Ovary (tissue), 10 donors: ENCODE measurements at places on chromosomes 5 and 9. TPM values are rescaled to one million over a fixed set of nuclear protein-coding genes. Genes with fewer than 3 reads are reported as not detected.

The DNAJA1 gene
- total RNA-seq = 112 TPM

The RNF180 gene
- 21.7 TPM for total RNA-seq

The SLC6A19 gene
- total RNA-seq = not detected

The EQTN gene
- total RNA-seq = 2.2 TPM

The FPGS gene
- total RNA-seq = 209 TPM

The CEMIP2 gene
- total RNA-seq = 10.7 TPM

The BNC2 gene
- total RNA-seq = 232 TPM

The FOXD4L4 gene
- not detected for total RNA-seq

The ANKRD31 gene
- total RNA-seq = 0.40 TPM

The PRUNE2 gene
- 11.2 TPM for total RNA-seq

The FST gene
- total RNA-seq = 3.5 TPM

DNA sequence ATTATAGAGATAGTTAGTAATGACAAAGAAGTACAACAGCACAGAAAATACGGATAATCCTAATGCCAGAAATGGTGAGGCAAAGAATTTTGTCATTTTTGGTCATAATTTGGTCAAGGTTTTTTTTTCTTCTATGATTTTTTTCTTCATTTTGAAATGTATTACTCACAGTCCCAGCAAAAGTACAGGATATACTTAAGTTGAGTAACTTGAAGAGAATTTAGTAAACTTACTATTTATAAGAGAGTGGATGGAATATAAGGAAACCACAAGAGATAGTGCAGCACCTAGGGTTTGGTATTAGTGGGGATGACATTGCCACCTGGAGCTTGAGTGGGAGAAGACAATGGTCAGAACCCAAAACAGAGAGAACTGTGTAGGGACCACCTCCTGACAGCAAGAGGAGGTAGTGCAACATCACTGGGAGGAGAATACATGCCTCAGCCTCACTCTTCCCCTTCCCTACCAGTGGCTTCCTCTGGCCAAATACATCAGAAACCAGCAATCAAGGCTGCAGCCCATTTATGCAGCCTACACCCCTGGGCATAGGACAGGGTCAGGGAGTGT is 434.5 kb upstream of the TRPC7 start:
- H3K4me3 ChIP-seq = no peak overlapping the region
- H3K27ac ChIP-seq = no peak overlapping the region
- no peaks in the 10 kb centered on the region for H3K27me3 ChIP-seq
- H3K36me3 ChIP-seq = no peaks in the 10 kb centered on the region
- no peak for DNase-seq

DNA sequence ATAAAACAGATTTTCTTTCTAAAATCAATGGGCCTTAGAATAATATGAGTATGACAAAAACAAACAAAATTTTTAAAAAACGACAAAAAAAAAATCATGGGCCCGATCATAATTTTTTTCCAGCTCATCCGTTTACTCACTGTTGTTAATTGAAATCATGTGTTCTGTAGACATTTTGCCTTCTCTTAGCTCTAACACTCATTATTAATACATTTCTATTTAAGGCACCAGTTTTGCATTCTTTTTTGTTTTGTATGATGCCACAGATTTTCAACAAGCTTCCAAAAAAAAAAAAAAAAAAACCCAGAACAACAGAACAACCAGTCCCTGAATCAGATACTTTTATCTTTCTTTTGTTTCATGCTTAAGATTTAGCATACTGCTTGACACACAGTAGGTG is 86.4 kb downstream of the PRLR start:
- H3K36me3 ChIP-seq = no peaks in the 10 kb centered on the region
- no peak overlapping the region for H3K27ac ChIP-seq
- H3K4me1 ChIP-seq = no peaks in the 10 kb centered on the region
- H3K4me3 ChIP-seq = no peak overlapping the region

DNA sequence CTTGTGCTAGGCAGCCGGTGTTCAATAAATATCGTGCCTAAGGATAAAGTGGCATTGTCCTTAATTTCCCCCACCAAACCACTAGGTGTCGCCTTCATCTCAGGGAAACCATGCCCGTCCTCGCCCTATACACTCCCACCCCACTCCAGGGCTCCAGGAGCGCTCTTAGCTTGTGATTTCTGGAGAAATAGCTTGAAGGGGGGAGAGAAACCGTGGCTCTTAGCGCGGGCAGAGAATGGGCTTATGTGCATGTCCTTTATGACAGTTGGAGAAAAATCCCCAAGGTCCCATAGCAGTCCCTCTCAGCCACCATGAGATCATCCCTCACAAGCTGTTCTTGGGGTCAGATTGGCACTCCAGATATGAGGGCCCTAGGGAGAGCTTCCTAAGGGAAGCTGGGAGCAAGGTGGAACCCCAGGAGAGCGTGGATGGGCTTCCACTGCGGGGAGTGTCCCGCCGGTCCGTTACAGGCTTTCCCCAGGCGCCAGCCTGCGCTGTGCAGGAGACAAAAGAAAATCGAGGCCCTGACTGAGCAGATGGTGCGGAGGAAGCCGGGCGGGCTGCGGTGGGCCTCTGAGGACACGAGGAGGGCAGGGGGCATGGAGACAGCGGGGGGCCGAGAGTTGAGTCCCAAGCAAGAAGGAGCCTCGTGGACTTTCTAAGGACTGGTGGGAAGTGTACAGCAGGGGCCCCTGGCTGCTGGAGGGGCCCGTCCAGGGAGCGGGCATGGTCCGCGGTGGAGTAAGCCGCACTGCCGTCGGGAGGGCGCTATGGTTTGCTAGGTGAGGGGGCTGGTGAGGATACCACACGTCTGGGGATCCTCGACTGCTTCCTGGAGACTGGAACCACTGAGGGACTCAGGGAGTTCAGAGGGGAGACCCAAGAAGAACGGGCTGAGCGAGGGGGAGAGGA is 750 bp upstream of the NPR2 start:
- DNase-seq = peak; percentile 81
- H3K27ac ChIP-seq = no peak overlapping the region
- no peaks in the 10 kb centered on the region for H3K36me3 ChIP-seq
- no peaks in the 10 kb centered on the region for H3K27me3 ChIP-seq
- peak overlapping the region; percentile 33 for H3K4me3 ChIP-seq

GRCh38 chr9:81318571-81318970 is 370.8 kb downstream of the TLE1 start:
- DNase-seq = no peak
- no peaks in the 10 kb centered on the region for H3K4me1 ChIP-seq
- H3K27me3 ChIP-seq = no peaks in the 10 kb centered on the region
- no peak overlapping the region for H3K4me3 ChIP-seq

- H3K27ac ChIP-seq = no peak overlapping the region
- H3K27me3 ChIP-seq = no peaks in the 10 kb centered on the region
- H3K4me1 ChIP-seq = no peaks in the 10 kb centered on the region
- H3K4me3 ChIP-seq = no peak overlapping the region
Measured at GRCh38 chr5:37740331-37741066, 99.3 kb downstream of the GDNF start.

- no peak for DNase-seq
- H3K4me1 ChIP-seq = no peaks in the 10 kb centered on the region
- H3K27ac ChIP-seq = no peak overlapping the region
Measured at GRCh38 chr9:32350682-32351081, 33.8 kb upstream of the ACO1 start.

GRCh38 chr5:170372971-170373370 is 16.2 kb downstream of the KCNMB1 start:
- H3K27me3 ChIP-seq = no peaks in the 10 kb centered on the region
- H3K27ac ChIP-seq = no peak overlapping the region
- DNase-seq = no peak
- H3K4me3 ChIP-seq = no peak overlapping the region

GRCh38 chr5:167664222-167664804 is 627.1 kb upstream of the WWC1 start:
- no peaks in the 10 kb centered on the region for H3K4me1 ChIP-seq
- H3K27ac ChIP-seq = no peak overlapping the region
- H3K4me3 ChIP-seq = no peak overlapping the region

- H3K27me3 ChIP-seq = no peaks in the 10 kb centered on the region
- no peak overlapping the region for H3K27ac ChIP-seq
- no peaks in the 10 kb centered on the region for H3K4me1 ChIP-seq
- no peak overlapping the region for H3K4me3 ChIP-seq
- no peak for DNase-seq
- no peaks in the 10 kb centered on the region for H3K36me3 ChIP-seq
Measured at GRCh38 chr9:79329861-79330260, 241.9 kb upstream of the TLE4 start.

- no peaks in the 10 kb centered on the region for H3K4me1 ChIP-seq
- no peak for DNase-seq
- H3K27me3 ChIP-seq = no peaks in the 10 kb centered on the region
Measured at GRCh38 chr5:23494558-23494957, 12.9 kb upstream of the PRDM9 start.

GRCh38 chr9:121656941-121657470 is 5.6 kb downstream of the DAB2IP start:
- no peak for DNase-seq
- no peak overlapping the region for H3K27ac ChIP-seq
- peaks cover 5% of the 10 kb centered on the region for H3K4me1 ChIP-seq
- H3K4me3 ChIP-seq = no peak overlapping the region

GRCh38 chr9:109972026-109972882 is 192.3 kb downstream of the PALM2AKAP2 start:
- H3K27me3 ChIP-seq = no peaks in the 10 kb centered on the region
- no peak overlapping the region for H3K4me3 ChIP-seq
- no peaks in the 10 kb centered on the region for H3K36me3 ChIP-seq
- H3K27ac ChIP-seq = no peak overlapping the region
- DNase-seq = no peak

GRCh38 chr5:143741421-143741820 is 70.5 kb upstream of the HMHB1 start:
- no peak overlapping the region for H3K27ac ChIP-seq
- no peaks in the 10 kb centered on the region for H3K27me3 ChIP-seq
- no peaks in the 10 kb centered on the region for H3K4me1 ChIP-seq

- H3K4me3 ChIP-seq = no peak overlapping the region
- no peaks in the 10 kb centered on the region for H3K36me3 ChIP-seq
- no peaks in the 10 kb centered on the region for H3K27me3 ChIP-seq
- no peak for DNase-seq
- H3K4me1 ChIP-seq = no peaks in the 10 kb centered on the region
Measured at GRCh38 chr5:150766251-150766650, 7.4 kb upstream of the DCTN4 start.

- H3K27me3 ChIP-seq = no peaks in the 10 kb centered on the region
- no peak overlapping the region for H3K4me3 ChIP-seq
- no peak for DNase-seq
- peaks cover 14% of the 10 kb centered on the region for H3K4me1 ChIP-seq
- no peak overlapping the region for H3K27ac ChIP-seq
Measured at GRCh38 chr5:171968531-171968930, 37.9 kb downstream of the FBXW11 start.

GRCh38 chr9:77010527-77010926 is 8.9 kb upstream of the FOXB2 start:
- no peak for DNase-seq
- no peak overlapping the region for H3K4me3 ChIP-seq
- no peaks in the 10 kb centered on the region for H3K36me3 ChIP-seq
- peaks cover 4% of the 10 kb centered on the region for H3K27me3 ChIP-seq
- no peak overlapping the region for H3K27ac ChIP-seq

DNA sequence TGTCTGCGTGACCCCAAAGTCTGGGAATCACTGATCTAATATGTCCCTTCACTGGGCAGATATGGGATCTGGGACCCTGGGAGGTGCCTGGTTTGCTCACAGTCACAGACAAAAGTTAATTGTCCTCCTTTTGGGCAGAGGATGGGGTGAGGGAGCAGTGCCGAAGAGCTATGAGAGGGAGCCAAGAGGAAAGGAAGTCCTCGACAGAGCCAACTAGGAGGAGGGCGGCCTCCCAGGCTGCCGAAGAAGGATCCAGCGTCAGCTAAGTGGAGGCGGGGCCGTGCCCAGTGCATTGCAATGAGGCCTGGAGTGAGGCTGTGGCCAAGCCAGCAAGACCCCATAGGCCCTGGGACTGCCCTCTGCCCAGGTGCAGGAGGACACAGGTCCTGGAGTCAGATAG is 11.4 kb downstream of the AIF1L start:
- no peak overlapping the region for H3K4me3 ChIP-seq
- no peaks in the 10 kb centered on the region for H3K36me3 ChIP-seq
- H3K27me3 ChIP-seq = no peaks in the 10 kb centered on the region

DNA sequence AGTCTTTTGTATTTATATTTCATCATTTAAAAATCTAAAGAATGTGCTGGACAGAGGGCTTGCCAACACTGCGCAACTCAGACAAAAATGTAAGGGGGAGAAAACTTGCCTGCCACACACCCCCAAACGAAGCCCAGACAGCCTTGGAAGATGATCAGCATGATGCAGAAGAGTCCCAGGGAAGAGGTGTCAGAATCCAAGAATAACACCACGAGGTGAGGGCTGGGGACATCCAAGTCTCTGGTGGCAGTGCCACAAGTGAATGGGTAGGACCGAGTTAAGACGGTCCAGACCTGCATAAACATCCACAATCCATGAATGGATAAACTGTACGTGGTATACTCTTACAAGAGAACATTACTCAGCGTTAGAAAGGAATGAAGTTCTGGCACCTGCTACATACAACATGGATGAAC is 10.4 kb downstream of the EPB41L4B start:
- no peak for DNase-seq
- no peak overlapping the region for H3K4me3 ChIP-seq
- H3K27me3 ChIP-seq = no peaks in the 10 kb centered on the region
- H3K36me3 ChIP-seq = no peaks in the 10 kb centered on the region

- H3K4me1 ChIP-seq = no peaks in the 10 kb centered on the region
- DNase-seq = no peak
- no peaks in the 10 kb centered on the region for H3K36me3 ChIP-seq
- no peaks in the 10 kb centered on the region for H3K27me3 ChIP-seq
- H3K4me3 ChIP-seq = no peak overlapping the region
Measured at GRCh38 chr5:127906562-127907204, 176.9 kb upstream of the SLC12A2 start.

DNA sequence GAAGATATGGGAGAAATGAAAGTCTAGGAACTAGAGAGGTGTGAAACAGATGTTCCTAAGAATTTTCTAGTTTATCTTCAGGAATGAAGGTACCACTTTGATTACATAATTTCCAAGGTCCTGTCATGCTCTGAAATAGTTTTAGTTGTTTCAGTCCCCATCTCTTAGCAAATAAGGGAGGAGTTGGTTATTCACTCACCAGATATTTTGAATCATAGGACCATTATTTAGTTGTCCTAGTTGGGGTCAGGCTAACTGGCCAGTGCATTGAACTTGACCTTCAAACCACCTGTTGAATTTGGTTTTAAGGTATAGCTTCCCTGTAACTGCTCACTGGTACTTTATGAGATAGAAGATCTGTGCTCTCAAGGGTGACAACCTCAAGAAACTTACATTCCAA is 53.9 kb upstream of the TNFAIP8 start:
- H3K4me3 ChIP-seq = no peak overlapping the region
- DNase-seq = no peak
- H3K27ac ChIP-seq = no peak overlapping the region
- H3K36me3 ChIP-seq = no peaks in the 10 kb centered on the region
- H3K4me1 ChIP-seq = no peaks in the 10 kb centered on the region

DNA sequence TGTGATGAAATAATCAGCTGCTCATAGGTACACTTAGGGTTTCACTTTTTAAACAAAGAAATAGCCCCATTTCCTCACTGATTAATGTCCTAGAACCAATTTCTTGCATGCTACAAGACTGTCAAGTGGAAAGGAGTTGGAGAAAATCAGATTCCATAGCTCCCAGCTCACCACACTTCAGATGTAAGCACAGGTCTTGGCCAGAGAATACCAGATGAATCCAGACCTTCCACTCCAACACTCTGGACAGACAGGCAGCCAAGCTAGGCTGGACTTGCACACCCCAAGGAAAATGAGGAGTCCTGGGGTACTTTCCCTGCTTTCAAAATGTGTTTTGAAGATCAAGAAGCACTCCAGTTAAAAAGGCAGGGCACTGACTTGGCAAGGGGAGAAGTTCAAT is 68.5 kb downstream of the KLHL3 start:
- peak overlapping the region; percentile 43 for H3K27ac ChIP-seq
- H3K4me1 ChIP-seq = peaks cover 10% of the 10 kb centered on the region
- DNase-seq = no peak
- H3K4me3 ChIP-seq = no peak overlapping the region
- H3K36me3 ChIP-seq = no peaks in the 10 kb centered on the region
- H3K27me3 ChIP-seq = no peaks in the 10 kb centered on the region
